ENCODE measurements at places on chromosomes 1 and 21. TPM values are rescaled to one million over a fixed set of nuclear protein-coding genes. Genes with fewer than 3 reads are reported as not detected.

DNA sequence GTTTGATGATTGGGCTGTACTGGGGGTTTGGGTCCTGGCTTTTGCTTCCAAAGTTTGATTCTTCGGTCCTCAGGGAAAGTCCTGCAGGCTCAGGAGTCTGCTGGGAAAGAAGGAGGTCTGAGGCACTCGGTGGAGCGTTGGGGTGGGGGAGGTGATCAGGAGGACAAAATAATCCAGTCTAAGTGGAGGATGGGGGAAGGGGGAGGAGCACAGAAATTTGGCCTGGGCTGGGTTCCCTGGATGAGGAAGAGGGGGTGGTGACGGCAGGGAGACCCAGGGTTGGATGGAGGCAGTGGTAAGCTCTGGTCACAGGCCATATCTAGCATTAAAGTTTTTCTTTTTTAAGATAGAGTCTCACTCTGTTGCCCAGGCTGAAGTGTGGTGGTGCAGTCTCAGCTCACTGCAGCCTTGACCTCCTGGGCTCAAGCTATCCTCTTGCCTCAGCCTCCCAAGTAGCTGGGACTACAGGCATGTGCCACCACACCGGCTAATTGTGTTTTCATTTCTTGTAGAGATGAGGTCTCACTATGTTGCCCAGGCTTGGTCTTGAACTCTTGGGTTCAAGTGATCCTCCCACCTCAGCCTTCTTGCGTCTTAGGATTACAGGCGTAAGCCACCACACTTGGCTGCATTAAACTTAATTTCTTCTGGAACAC, 6.8 kb downstream of the SH2D2A start:
- DNase-seq = no peak

DNA sequence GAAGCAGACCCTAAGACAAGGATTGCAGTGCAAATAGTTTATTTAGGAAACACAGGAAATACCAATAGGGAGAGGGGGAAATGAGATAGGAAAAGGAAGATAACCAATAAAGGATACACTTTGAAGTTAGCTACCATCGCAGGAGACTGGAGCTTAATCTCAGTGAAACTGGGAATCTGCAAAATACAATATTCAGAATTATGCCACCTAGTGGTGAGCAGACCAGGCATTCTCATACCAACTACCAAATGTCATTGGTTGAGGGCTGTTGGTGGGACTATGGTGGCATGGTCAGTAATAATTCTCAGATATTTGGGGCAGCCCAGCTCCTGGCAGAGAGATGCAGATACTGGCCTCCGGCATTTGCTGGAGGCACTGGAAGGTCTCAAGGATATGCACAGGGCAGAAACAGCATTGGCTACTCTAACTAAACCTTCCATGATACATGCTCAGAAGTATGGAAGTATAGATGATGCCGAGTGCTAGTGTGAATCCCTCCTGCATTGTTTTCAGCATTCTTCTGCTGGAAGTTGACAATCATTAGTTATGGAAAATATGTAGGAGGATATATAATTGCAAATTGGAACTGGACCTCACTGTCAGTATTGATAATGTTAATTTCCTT, 11.8 kb upstream of the ZFP69B start:
- DNase-seq = no peak

HES5 gene
- 0.70 TPM for total RNA-seq

GRCh38 chr1:66944330-66945274, 19.8 kb downstream of the MIER1 start:
- DNase-seq = no peak

TBX15 gene
- total RNA-seq = 0.15 TPM

DNA sequence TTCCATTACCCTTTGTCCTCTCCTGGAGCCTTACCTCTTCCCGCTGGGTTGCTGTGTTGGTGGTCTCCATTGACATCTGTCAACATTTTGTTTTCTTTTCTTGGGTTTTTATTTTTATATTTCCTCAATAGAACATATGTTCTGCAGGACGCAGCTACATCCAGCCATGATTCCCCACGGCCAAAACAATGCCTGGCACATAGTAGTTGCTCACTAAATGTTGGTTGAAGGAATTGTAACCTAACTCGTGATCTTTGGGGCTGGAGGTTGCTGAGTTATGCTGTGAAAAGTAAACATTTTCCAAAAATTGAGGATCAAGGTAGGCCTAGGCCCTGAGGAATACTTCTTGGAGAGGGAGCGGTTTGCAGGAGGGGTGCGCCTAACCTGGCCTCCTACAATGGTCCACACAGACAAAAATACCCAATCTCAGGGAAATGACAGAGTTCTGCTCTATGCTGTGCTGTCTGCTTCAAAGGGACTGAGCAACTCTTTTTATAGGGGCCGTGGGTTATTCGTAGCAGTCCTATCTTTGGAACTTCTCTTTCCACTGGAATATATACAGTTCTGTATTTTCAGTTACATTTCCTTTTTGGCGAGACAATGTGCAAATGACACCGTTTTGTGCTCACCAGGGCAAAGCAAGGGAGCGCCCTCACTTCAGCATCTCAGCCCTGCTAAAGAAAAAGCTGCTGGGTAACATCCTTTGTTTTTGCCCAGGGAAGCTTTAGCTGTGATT, 1.4 kb downstream of the PDPN start:
- no peak for DNase-seq

DNA sequence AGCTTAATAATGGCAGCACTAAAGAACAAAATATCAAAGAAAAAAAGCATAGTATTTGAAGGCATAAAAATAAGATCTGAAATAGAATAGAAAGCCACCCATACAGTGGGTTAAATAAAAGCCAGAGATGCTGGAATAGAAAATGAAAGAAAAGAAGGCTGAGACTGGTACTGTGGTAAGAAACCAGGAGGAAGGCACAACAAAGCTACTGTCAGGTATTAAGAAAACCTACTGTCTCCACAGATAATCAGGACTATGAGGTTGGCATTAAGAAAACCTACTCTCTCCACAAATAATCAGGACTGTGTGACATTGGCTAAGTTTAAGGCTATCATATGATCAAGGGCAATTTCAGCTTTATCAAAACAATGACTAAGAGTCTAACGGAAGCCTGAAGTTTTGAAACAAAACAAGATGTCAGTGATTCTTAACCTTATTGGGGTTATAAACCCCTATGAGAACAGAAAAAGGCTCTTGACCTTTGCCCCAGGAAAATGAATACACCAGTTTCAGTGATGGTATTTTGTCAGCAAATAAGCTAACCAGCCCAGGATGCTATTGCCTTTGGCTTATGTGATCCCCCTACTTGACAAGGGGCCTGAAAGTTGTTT, 24.4 kb downstream of the MCOLN2 start:
- no peak for DNase-seq

C1orf74 gene
- 6.2 TPM for total RNA-seq

DNA sequence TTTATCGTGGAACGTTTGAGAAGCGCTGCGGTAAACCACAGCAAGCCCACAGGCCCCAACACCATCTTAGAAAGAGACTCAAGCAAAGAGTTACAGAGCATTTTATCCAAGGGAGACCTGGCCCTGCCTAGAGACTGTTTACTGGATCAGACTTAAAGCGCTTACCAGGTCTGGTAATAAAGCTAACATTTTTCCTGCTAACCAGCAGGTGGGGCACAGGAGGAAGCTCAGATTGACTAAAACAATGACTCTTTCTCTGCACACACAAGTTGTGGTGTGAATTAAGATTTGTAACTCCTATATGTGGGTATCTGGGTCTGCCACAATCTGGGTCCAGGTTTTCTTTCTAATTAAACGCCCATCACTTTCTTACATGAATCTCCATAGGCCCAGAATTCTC, 136.5 kb upstream of the ETS2 start:
- no peak for DNase-seq

AADACL4 gene
- total RNA-seq = not detected

GRCh38 chr1:39898191-39898590, 3.5 kb downstream of the MYCL start:
- no peak for DNase-seq

DNA sequence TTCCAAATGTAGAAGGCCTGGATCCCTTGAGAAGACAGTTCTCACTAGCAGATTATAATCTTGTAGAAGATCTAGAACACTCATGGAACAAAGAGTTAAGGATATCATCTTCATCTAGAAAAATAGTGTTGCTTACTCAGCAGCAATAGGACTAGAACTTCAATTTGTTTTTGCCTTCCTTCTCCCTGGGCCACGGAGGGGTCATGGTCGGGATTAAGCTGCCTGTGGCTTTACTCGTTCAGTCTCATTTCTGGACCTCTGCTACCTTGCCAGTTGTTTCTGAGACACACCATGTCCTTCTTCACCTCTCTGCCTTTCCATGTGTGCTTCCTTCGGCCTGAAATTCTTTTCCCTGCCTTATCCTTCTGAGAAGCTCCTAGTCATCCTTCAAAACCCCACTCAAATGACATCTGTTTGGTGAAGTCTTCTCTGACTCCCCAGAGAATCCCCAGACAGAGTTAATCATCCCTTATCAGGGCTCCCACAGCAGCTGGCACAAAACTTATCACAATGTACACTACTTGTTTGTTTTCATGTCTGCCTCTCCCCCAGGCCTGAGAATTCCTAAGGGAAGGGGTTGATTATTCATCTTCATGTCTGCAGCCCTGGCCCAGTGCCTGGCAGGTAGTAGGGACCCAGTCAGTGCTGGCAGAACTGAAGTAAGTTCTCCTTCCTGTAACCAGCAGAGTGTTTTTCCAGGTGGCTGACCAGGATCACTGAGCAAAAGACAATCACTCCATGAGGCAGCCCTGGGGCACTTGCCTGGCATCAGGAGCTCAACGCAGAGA, 15.5 kb upstream of the SNX27 start:
- DNase-seq = no peak

HSPB7 gene
- 11.8 TPM for total RNA-seq

GRCh38 chr1:109754738-109755137, 9.0 kb downstream of the EPS8L3 start:
- no peak for DNase-seq

SOAT1 gene
- 1.7 TPM for total RNA-seq

CREB3L4 gene
- 7.9 TPM for total RNA-seq

- DNase-seq = no peak
Observed at GRCh38 chr1:112718691-112719418, 3.7 kb upstream of the PPM1J start.

GRCh38 chr1:166122873-166123466, 43.8 kb downstream of the FAM78B start:
- no peak for DNase-seq

PROX1 gene
- 0.61 TPM for total RNA-seq

GOLT1A gene
- 0.38 TPM for total RNA-seq

DNA sequence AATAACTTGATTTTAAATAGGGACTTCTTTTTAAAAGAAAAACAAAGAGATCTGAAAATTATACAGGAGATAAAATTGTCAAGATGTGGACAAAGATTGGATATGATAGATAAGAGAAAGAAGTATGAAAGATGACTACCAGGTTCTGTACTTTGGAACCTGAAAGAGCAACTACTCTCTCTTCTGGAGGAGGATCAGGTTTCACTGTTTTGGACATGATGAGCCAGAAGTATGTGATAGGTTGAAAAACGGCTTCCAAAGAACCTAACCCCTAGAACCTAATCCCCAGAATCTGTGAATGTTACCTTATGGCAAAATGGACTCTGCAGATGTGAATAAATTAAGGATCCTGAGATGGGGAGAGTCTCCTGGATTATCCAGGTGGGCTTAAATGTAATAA, 26.2 kb downstream of the RSBN1 start:
- DNase-seq = no peak

GRCh38 chr1:43796111-43796581, 88.8 kb downstream of the ST3GAL3 start:
- no peak for DNase-seq

- no peak for DNase-seq
Observed at GRCh38 chr1:77900687-77901293, 12.4 kb downstream of the NEXN start.

GRCh38 chr1:101928829-101929228, 67.9 kb downstream of the OLFM3 start:
- DNase-seq = no peak

DNA sequence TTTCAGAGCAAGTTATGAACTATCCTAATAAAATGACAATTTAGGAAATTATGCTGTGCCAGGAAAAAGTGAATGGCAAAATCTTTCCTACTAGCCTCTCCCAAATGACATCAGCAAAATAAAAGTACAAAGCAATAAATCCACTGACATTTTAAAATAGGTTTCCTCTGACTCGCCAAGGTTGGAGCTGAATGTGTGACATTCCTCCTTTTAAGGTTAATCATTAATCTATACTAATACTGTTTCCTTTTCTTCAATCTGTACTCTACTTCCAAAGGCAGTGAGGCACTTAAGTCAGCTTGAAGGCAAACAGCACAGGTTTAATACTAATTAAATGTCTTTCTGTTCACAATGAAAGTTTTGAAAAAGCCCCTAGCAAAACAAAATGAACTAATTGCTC, 15.7 kb downstream of the RNF19B start:
- no peak for DNase-seq

- DNase-seq = no peak
Observed at GRCh38 chr1:174964261-174964971, 35.3 kb upstream of the CACYBP start.

- no peak for DNase-seq
Observed at GRCh38 chr21:39051588-39051949, 131.7 kb downstream of the PSMG1 start.

MASP2 gene
- not detected for total RNA-seq

GRCh38 chr1:216142921-216143320, 280.3 kb downstream of the USH2A start:
- no peak for DNase-seq

- DNase-seq = no peak
Observed at GRCh38 chr1:40981691-40982448, 2.4 kb downstream of the CTPS1 start.

DNA sequence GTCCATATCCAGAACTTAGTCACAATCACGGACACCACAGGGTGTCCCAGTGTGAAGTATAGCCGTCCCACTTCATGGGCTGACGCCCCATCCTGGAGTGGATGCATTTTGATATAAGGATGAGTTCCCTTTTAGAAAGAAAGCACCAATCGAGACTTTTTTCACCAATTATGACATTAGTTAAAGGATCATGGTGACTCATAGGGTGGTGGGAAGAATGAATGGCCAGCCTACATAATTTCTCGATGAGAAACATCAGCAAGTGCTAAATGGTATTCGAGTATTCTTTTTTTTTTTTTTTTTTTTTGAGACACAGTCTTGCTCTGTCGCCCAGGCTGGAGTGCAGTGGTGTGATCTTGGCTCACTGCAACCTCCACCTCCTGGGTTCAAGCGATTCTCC, 38.5 kb upstream of the USP1 start:
- DNase-seq = no peak

B3GALT5 gene
- 0.44 TPM for total RNA-seq

DNA sequence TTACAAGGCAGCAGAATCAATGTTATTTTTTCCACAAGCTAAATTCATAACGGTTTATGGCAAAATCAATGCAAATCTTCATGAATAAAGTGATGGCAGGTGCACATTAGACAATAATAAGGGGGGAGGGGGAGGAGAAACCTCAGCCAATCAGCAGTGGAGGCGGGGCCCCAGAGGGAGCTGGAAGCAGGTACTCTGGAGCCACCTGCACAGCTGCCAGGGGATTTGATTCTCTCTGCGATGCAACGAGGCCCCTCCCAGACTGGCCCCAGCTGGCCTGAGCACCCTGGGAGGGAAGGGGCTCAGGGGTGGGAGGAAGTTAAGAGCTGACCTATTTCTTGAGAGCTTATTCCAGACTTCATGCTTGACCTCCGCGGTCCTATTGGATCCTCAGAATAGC, 127.8 kb upstream of the IGSF21 start:
- no peak for DNase-seq

All from esophagus squamous epithelium (tissue), 5 donors.